ENCODE measurements at places on chromosomes 6 and 20. TPM values are rescaled to one million over a fixed set of nuclear protein-coding genes. Genes with fewer than 3 reads are reported as not detected.

The TUBB gene
- 597 TPM for total RNA-seq

The TBXT gene
- total RNA-seq: not detected

The FAM83C gene
- not detected for total RNA-seq

The GHRH gene
- total RNA-seq: not detected

- DNase-seq: peak; percentile 86
Observed at GRCh38 chr6:33014841-33015634, 5.6 kb upstream of the HLA-DOA start.

DNA sequence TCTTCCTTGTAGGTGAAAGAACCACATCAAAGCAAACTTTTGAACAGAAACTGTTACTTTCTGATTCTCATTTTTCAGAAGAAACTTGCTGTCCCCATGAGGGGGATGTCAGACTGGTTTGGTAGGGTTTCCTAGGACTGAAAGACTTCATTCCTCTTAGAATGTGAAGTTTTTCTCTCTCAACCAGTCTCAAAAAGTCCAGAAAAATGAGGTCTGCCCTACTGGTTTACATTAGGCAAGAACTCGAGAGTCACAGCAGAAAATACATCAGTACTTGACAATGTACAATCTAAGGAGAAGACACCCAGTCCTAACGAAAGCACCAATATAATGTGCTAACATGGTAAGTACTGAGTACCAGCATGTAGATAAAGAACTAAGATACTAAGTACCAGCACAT is 12.7 kb upstream of the NHLRC1 start:
- no peak for DNase-seq

GRCh38 chr6:145309842-145310535 is 425.3 kb downstream of the EPM2A start:
- DNase-seq: peak; percentile 81

- DNase-seq: peak; percentile 54
Observed at GRCh38 chr6:10584607-10585006, 63.5 kb downstream of the GCNT2 start.

DNA sequence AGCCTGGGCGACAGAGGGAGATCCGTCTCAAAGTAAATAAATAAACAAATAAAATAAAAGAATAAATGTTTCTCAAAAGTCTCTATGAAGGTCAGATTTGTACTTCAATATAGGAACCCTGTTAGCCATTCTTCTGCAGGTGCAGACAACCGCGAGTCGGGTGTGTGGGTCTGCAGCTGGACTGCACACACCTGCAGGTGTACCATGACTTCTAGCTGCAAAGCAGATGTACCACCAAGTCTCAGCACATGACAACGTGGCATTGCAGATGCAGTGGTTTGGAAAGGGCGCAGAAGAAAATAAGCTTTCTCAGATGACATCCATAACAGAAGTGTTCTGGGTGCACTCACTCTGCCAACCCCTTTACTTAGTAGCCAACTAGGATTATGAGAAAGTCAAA is 239.7 kb downstream of the ATXN1 start:
- DNase-seq: no peak

DNA sequence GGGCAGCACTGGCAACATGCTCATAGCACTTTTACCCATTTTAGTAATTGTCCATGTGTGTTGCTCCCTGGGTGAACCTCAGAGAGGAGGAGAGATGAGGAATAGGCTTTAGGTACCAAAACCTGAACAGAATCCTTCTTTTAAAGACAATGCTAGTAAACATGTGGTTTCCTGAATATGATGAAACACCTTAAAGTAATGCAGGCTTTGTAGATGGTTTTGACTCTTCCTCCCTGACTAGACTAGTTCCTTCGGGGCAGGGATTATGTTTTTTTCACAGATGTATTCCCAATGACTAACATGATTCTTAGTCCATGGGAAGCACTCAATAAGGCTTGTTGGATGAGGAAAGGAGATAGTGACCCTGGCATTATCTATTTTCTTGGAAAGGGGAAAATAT is 367.6 kb upstream of the JAG1 start:
- peak; percentile 50 for DNase-seq

- DNase-seq: no peak
Observed at GRCh38 chr6:143998686-143999085, 9.4 kb downstream of the PLAGL1 start.

DNA sequence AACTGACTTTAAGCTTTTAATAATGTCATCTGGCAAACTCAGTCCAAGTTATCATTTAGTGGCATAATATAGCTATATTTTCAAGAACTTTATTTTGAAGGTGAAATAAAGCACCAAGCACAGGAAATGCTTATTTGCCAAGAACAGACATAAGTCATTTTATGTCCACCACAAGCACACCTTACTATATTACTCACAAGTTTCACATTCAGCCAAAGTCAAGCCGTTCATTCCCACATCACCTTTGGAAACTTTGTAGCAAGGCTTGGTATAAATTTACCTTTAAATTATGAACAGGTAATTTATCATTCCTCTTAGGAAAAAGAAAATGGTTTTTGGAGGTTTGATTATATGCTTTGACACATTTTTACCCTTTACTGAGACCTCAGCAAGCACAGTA is 236.8 kb upstream of the FKBP1C start:
- peak; percentile 62 for DNase-seq

- no peak for DNase-seq
Observed at GRCh38 chr6:116255246-116255800, 1.4 kb upstream of the TSPYL4 start.

- no peak for DNase-seq
Observed at GRCh38 chr6:102848796-102849195, 1455.3 kb downstream of the GRIK2 start.
